ENCODE measurements at places on chromosomes 16 and 17. TPM values are rescaled to one million over a fixed set of nuclear protein-coding genes. Genes with fewer than 3 reads are reported as not detected.

DNA sequence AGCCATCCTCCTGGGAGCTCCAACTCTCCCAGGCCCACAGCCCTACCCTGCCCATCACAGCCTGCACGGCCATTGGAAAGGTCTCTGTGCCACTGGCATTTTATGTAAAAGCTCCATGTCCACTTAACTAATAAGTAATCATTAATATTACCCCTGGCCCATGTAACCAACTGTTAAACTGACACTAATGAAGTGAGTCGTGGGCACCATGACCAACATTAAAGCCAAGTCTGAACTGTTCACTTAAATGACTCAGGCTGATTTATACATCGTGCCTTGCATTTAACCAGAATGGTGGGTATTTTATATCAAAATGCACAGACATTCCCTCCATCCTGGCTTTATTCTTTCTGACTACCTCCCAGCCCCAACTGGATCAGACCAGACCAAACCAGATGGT is 229.3 kb downstream of the SOX9 start:
- no peaks in the 10 kb centered on the region for H3K27me3 ChIP-seq
- H3K4me1 ChIP-seq = no peaks in the 10 kb centered on the region
- no peak for DNase-seq

- H3K27ac ChIP-seq = no peak overlapping the region
- H3K4me3 ChIP-seq = no peak overlapping the region
- DNase-seq = no peak
- no peaks in the 10 kb centered on the region for H3K4me1 ChIP-seq
- no peaks in the 10 kb centered on the region for H3K36me3 ChIP-seq
Observed at GRCh38 chr16:28537076-28537475, 1.7 kb downstream of the NUPR1 start.

DNA sequence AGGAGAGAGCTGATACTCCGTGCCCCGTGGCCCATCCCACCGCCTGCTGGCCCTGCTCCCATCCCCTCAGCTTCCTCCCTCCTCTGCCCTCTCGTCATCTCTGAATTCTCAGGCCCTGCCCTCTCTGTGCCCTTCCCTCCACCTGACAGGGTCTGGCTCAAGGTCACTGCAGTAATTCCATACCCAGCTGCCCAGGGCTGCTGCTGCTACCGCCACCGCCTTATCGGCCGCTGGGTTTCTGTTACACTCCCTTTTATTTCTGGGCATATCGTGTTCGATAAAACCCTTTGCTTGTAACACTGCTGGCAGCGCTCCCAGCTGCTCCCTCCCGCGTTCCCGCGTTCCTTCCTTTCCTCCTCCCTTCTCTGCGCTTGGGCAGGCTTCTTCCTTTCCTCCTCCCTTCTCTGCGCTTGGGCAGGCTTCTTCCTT is 1.2 kb downstream of the EPN3 start:
- peak overlapping the region; percentile 86 for H3K4me3 ChIP-seq
- peaks cover 28% of the 10 kb centered on the region for H3K27me3 ChIP-seq
- H3K4me1 ChIP-seq = peaks cover 16% of the 10 kb centered on the region
- H3K36me3 ChIP-seq = no peaks in the 10 kb centered on the region
- no peak overlapping the region for H3K27ac ChIP-seq

DNA sequence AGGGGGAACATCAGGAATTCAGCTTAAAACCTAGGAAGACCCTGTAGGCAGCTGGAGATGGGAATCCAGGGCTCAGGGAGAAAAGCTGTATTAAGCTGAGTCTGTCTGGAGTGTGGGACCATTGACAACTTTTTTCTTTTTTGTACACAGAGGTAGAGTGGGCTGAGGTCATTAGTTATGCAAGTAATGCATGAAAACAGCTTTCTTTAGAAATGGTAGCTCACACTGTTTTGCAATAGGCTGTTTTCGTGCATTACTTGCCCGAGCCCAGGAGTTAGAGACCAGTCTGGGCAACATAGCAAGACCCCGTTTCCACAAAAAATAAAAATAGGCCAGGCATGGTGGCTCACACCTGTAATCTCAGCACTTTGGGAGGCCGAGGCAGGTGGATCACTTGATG is 46.5 kb downstream of the KATNIP start:
- no peaks in the 10 kb centered on the region for H3K27me3 ChIP-seq
- H3K4me1 ChIP-seq = peaks cover 16% of the 10 kb centered on the region
- no peaks in the 10 kb centered on the region for H3K36me3 ChIP-seq
- no peak for DNase-seq
- H3K27ac ChIP-seq = no peak overlapping the region
- no peak overlapping the region for H3K4me3 ChIP-seq

The BCAS3 gene
- total RNA-seq = 19.7 TPM

- H3K36me3 ChIP-seq = no peaks in the 10 kb centered on the region
- H3K27me3 ChIP-seq = no peaks in the 10 kb centered on the region
- H3K4me1 ChIP-seq = no peaks in the 10 kb centered on the region
Observed at GRCh38 chr16:84641643-84642358, 6.5 kb upstream of the KLHL36 start.

DNA sequence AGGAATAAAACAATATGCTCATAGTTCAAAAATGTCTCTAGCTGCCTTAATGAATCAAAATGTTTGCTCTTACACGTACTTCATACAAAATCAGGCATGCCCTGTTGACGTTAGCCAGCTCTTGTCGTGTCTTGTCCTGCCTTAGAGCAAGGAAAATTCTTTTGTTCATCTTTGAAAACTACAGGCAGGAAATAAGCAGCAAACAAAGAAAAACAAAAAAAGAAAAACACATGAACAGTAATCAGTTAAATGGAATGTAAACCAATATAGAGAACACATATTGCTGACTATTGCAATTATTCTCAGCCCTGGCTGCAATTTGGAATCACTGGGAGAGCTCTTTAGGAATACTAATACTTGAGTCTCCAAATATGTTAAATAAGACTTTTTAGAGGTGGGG is 1.7 kb downstream of the CAPNS2 start:
- no peaks in the 10 kb centered on the region for H3K27me3 ChIP-seq
- H3K4me1 ChIP-seq = no peaks in the 10 kb centered on the region
- H3K4me3 ChIP-seq = no peak overlapping the region
- H3K27ac ChIP-seq = no peak overlapping the region
- DNase-seq = no peak

DNA sequence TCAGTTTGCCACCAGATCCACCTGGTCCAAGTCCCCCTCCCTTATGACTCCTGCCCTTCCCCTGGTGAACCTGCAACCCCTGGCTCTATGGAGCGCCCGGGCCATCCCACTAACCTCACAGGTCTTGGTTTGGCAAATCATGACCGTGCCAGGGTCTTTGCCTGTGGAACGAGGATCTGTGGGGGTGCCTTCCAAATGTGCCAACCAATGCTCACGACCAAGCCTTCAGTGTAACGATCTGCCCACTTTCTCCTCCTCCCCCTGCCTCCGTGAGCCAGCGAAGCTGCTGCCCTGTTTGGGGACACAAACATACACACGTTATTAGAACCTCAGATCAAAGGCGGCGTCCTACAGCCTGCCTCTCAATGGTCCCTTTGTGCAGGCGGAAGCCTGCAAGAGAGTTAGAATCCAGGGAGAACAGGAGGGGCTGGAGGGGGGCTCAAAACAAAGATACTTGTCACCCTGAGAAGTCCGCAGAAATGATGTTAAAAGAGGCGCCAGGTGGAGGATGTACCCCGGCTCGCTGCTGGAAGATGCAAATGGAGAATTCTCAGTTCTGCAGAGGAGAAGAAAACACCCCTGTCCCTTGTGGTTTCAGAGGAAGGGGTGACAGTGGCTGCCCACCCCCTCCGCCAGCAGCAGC is 9.0 kb upstream of the NKD1 start:
- 0 out of 2 replicates have a peak, but pooled peaks cover 4% of the 10 kb centered on the region for H3K4me1 ChIP-seq
- H3K36me3 ChIP-seq = no peaks in the 10 kb centered on the region
- H3K27me3 ChIP-seq = no peaks in the 10 kb centered on the region
- no peak overlapping the region for H3K4me3 ChIP-seq
- no peak overlapping the region for H3K27ac ChIP-seq
- no peak for DNase-seq

Data from GM23338 (cell line).